Stimulated activated CD8-positive, alpha-beta memory T cell treated with anti-CD3 and anti-CD28 coated beads, Interleukin-15, amount 100 ng/mL, for 4 hours (primary cell): ENCODE measurements at places on chromosomes 6 and 20.

DNA sequence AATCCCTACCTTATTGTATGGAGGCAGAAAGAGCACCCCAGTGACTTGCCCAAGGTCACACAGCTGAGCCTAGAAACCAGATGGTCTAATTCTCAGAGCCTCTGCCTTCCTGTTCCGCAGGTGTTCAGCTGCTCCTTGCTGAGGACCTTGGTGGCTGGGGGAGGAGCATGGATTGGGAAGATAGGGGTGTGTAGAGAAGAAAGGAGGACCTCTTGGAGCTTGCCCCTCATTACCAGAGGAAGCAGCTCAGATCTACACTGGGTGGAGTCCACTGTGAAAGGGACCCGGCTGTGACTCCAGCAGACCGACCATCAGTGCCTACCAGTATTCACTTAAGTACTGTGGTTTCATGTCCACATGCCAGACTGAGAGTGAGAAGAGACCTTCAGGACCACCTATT, 15.2 kb downstream of the FOXP4 start:
- DNase-seq = no peak

GRCh38 chr6:75480425-75480824, 13.2 kb downstream of the FILIP1 start:
- no peak for DNase-seq

DNA sequence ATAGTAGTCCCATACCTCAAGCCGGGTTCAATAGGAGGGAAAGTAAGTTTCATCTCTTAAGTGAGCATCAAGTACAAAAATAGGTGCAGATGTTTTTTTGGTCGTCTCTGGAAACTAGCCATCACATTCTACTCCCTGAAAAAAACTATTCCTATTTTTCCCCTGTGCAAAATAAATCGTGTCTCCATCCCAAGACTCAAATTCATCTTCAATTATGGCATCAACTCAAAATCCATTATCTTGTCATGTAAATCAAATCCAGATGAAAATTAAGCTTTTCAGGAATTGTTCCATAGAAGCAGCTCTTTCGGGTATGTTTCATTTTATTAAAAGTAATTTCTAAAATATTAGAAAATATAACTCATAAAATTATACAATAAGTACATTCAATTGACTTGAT, 1368.4 kb downstream of the GRIK2 start:
- DNase-seq = no peak

DNA sequence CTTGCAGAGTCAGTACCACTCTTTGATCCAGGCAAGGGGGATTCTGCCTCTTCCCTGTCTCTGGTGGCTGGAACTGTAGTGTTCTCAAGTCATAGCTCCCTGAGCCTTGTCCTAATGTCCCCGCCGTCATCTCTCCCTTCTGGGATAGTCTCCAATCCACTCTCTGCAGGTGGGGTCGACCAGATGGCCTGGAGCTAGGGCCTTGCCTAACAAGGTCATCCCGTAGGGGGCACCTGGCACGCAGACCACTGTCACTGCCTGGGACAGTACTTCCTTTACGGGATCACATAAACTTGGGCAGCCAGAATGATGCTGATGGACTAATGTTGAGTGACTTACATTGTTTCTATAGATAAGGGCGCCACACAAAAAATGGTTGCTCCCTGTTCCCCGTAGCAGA, 118.9 kb upstream of the SLC22A23 start:
- DNase-seq = no peak

DNA sequence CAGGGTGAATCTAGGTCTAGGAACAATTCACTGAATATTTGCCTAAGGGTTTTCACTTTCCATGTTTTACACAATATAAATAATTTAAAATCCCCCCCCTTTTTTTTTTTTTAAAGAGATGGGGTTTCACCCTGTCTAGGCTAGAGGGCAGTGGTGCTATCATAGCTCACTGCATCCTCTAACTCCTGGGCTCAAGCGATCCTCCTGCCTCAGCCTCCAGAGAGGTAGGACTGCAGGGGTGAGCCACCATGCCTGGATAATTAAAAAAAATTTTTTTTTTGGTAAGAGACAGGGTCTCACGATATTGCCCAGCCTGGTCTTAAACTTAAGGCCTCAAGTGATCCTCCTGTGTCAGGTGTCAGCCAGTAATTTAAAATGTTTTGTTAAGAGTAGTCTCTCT, 17.8 kb downstream of the QKI start:
- no peak for DNase-seq

DNA sequence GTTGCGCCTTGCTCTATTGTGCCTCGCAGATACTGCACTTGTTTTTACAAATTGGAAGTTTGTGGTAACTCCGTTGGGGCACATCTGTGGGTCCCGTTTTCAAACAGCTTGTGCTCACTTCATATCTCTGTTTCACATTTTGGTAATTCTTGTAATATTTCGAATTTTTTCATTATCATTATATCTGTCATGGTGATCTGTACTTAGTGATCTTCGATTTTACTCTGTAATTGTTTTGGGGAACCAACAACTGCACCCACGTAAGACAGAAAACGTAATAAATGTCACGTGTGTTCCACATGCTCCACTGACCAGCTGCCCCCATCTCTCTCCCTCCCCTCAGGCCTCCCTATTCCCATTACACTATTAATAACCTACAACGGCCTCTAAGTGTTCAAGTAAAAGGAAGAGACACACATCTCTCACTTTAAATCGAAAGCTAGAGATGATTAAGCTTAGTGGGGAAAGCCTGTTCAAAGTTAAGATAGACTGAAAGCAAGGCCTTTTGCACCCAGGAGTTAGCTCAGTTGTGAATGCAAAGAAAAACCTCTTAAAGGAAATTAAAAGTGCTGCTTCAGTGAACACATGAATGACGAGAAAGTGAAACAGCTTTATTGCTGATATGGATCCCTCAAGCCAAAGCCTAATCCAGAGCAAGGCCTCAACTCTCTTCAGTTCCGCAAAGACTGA, 26.9 kb downstream of the TTLL2 start:
- DNase-seq = no peak

GRCh38 chr6:69719602-69720193, 77.1 kb downstream of the LMBRD1 start:
- DNase-seq = no peak

GRCh38 chr6:102736941-102737368, 1343.4 kb downstream of the GRIK2 start:
- DNase-seq = no peak

GRCh38 chr6:55868771-55869479, 6.5 kb downstream of the BMP5 start:
- DNase-seq = no peak

- no peak for DNase-seq
Observed at GRCh38 chr6:127173156-127173940, 54.9 kb downstream of the RSPO3 start.

- DNase-seq = no peak
Observed at GRCh38 chr6:90610301-90610750, 23.5 kb upstream of the MAP3K7 start.

- peak; percentile 29 for DNase-seq
Observed at GRCh38 chr20:56440346-56441007, 27.9 kb upstream of the RTF2 start.

DNA sequence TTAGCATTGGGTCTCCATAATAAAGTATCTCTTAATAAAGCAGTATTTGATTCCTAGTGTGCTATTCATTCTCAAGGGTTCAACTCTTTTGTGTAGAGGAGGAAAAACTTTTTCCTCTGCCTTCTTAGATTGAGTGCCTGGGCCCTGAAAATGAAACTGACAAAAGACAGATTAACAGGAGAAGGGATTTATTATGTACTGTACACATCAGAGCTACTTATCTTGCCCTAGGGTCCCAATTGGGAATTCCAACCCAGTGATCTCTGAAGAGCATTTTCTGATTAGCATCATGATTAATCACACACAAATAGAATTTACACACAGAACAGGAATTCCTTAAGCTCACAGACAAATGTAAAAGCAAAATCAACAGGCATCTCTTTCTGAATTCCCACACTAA, 128.9 kb downstream of the CD164 start:
- DNase-seq = no peak

GRCh38 chr6:776528-776931, 83.6 kb upstream of the EXOC2 start:
- DNase-seq = no peak

DNA sequence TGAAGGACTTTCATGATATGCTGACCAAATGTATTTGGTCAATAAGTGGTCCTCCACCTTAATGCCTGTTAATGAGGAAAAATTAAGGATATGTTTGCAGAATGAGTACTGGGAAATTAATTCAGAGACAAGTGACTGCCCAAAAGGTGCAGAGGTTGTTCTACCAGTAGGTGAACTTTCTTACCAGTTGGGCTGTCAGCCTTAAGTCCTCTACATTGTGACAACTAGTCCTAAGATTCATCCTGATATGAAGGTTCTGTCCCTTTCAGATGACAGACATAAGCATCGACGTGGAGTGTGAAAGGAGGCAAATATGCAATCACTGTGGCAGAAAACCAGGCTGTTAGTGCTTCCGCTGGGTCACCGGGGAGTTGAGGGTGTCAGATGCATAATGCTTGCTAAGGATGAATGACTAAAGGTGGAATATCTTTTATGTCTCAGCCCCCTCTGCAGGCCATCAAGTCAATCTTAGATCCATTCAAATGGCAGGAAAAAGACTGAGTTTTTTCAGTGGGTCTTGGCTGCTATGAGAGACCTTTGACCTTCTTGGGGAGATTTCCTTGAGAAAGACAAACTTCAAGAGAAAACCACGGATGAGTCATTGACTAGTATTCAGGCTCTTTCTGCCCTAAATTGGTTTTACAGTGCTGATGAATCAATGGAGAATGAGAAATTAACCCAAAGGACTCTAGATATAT, 226.0 kb downstream of the TPBG start:
- no peak for DNase-seq

- no peak for DNase-seq
Observed at GRCh38 chr6:145725570-145725969, 9.8 kb downstream of the EPM2A start.

DNA sequence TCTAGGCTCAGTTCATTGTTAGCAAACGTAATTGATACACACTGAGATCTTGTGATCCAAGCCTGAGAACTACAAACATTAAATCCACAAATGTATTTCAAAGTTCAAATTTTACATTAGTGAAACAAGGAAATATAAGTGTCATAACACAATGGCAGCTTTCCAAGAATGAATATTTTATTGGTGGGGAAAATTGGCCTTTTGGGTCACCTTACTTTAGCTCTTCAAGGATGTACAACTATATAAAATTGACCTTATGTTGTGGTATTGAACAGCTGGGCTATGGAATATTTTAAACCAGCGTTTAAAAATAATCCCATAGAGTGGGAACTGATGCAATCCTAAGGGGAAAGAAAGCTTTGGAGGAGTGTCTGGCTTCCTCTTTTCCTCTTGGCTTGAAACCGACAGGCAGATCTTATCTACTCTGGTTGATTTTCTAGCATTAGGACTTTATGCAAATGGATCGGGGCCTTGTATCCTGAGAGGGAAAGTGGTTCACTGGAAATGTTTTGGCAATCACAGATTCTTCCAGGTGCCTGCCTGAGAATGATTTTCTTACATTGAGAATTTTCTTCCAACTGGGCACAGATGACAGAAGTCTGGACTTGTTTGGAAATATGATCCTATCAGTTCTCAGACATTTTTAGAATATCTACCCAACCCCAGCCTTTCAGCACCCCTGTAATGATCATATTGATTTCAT, 184.8 kb upstream of the ECI2 start:
- no peak for DNase-seq

GRCh38 chr6:37005061-37005810, at the start of gene FGD2:
Gene FGD2 (plus strand): TSS chr6:37005655. CDS start chr6:37005818, 163 bp downstream.
- DNase-seq = no peak

DNA sequence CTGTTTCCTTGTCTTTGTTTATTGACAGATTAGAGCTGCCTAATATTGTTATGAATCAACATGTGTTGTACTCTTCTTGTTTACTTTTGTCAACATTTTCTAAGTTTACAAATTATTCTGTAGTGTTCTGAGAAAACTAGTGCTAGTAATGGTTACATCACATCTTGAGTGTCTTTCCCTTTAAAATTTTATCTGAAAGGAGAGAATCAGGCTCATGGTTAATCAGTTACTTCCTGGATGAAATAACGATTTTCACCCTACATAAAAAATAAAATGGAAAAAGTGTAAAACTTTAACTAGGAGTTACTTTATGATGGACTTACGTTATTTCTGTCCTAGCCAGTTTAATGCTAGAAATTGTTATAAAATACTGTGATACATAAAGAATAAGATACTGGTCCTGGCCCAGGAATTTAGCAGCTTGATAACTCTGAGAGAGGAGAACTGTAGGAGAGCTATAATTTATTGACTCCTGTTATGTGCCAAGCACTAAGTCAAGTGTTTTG, 26.4 kb upstream of the BMP5 start:
- no peak for DNase-seq

GRCh38 chr20:45974896-45975565, 3.0 kb upstream of the ZNF335 start:
- DNase-seq = no peak

DNA sequence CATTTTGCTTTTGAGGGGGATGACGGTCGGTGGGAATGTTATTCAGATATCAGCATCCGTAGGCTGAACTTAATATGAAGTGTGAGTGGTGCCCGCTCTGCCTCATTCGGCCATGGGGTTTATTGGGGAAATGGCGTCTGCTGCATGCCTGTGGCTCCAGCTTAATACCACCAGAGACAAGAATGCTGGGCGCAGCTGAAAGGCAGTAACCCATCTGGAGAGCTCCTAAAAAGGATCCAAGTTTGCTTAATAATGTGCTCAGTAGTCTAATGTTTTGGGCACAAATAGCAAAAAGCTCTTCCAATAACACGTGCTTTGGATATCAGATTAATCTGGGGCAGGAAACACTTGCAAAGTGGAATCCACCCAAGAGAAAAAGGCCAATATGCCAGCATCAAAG, 273.0 kb upstream of the TAB2 start:
- DNase-seq = no peak

- no peak for DNase-seq
Observed at GRCh38 chr6:121086876-121087275, 247.4 kb downstream of the TBC1D32 start.

DNA sequence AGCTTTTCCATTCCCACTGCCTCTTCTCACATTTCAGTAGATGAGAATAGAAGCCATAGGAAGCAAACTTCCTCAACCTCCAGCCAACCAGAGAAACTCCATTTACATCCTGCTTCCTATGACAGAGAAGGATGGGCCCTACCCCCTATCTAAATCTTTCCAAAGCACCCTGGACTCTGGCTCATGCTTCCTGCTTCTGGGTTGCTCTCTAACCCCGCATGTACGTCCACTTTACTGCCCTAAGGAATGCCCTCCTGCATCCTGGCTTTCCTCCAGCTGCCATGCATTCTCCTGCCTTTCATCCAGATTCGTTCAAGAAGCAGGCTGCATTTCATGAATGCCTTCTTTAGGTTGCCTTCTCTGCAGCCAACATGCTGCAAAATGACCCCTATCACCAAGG, 91.9 kb downstream of the FAM217A start:
- DNase-seq = no peak
